Stimulated activated CD4-positive, alpha-beta T cell treated with anti-CD3 and anti-CD28 coated beads, Interleukin-12 subunit alpha, Interleukin-12 subunit beta, amount 100 ng/mL, for 24 hours (primary cell): ENCODE measurements at places on chromosomes 2 and 18.

DNA sequence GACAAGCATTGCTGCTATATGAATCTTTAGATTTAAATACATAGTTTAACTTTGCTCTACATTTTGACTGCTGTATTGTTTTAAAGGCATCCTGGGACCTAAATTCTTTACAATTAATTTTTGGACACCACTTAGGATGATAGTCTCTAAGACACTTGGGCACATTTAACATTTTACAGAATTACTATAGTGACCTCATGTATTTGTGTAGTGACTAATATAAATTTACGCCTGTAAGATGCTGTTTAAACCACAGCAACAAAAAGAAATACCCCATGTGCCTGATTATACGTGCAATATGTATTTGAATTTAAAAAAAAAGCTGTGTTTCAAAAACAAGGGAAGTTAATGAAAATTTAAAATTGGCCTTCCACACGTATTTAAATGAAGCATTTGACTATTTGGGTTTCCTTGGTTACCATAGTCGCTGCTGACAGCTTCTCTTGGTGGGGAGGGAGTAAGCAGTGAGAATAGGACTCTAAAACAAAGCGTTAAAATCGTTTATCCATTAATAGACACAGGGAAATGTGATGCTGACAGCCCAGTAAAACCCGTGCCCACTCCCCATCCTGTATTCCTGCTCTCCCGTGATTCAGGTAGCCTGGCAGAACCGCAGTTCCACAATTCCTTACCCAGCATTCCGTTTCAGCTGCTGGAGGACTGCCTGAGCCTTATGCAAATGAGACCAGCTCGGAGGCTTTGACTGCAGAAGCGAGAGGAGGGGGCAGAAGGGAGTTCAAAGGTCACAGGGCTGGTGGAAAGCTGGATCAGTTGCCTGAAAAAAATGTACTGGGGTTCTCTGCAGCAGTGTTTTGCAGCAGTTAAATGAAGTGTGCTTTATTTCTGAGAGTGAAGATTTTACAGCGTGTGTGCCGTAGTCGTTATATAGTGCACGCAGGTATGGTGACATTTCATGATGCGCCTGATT lies 104.3 kb downstream of the CSRNP3 start:
- DNase-seq: no peak

DNA sequence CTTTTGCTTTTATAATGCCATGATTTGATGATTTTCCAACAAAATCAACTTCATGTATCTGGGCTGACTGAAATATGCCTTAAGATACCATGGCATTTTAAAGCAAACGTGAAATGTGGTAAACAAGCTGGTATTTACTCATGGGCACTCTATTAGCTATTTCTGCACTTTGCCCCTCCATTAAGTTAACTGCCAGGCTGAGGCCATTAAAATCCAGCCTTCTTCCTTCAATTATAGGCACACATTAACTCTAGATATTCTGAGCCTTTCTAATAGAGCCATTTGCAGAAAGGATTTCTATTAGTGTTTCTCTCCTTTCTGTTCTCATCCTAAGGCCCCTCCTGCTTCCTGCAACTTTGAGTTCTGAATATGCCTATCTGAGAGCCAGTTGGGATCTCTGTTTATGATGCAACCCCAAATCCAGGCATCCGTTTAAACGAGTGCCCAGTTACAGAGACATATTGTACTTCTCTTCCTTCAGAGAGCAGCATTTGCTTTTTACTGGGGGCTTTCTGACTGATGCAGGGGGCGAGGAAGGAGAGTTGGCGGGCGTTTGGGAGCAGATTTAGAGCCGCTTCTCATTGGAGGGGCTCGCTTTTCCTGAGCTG lies 1.6 kb upstream of the KCNJ3 start:
- DNase-seq: no peak

DNA sequence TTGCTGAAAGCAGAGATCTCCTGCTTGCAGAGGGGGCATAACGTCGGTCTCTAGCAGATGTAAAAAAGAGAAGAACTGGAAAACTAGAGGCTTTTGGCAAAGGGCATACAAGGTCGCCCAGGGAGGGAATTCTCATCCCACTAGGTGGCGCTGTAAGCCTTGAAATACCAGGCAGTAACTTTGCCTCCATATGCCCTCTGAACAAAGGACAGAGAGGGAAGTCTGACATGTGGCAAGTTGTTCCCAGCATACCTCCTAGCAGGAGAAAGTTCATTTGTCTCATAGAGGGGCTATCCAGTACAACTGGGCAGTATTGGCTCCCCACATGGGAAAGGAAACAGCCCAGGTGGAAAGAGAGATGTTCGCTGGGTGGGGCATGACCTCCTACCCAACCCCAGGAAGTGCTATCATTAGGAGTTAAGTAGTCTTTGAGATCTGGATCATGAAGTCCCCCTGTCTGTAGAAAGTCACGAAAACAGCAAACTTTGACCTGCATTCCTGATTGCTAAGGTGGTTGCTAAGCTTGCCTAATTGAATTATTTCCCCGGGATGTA lies 39.9 kb downstream of the STK17B start:
- DNase-seq: peak; percentile 53

DNA sequence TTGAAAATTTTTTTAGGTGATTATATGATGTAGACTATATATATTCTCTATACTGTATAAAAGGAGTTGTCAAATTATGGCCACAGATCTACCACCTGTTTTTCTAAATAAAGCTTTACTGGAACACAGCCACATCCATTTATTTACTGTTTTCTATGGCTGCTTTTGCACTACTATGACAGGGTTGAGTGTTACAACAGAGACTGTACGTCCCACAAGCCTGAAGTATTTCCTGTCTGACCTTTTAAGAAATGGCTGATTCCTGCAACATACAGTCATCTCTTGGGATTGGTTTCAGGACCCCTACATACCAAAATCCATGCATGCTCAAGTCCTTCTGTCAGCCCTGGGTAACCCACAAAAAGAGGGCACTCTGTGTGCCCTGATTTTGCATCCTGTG lies 508.3 kb downstream of the TSN start:
- no peak for DNase-seq

GRCh38 chr2:98550165-98550564 lies 58.1 kb downstream of the COA5 start:
- no peak for DNase-seq

GRCh38 chr2:188607501-188607900 lies 315.8 kb downstream of the GULP1 start:
- no peak for DNase-seq

- DNase-seq: no peak
These were observed 129.6 kb upstream of the KCTD1 start for GRCh38 chr18:26677957-26678356.

- no peak for DNase-seq
These were observed 65.8 kb downstream of the RBMS1 start for GRCh38 chr2:160427629-160428404.

DNA sequence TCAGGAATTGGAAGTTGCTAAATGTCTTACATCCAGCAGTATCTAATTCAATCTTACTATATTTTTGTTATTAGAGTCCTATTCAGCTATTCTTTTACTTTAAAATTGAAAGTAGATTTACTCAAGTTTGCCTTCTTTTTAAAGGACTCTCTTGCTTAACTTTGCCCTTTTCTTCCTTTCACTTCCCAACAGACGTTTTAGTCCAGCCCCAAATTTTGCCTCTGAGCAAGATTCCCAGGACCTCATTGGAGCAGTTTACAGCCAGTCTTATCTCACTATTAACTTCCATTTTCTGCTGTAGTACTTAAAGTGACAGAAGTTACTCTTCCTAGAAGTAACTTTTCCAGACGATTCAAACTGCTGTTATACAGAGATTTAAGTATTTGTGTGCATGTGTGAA lies 1.7 kb upstream of the PRKD3 start:
- no peak for DNase-seq

- DNase-seq: no peak
These were observed 14.0 kb upstream of the ANKRD62 start for GRCh38 chr18:12079491-12080237.

DNA sequence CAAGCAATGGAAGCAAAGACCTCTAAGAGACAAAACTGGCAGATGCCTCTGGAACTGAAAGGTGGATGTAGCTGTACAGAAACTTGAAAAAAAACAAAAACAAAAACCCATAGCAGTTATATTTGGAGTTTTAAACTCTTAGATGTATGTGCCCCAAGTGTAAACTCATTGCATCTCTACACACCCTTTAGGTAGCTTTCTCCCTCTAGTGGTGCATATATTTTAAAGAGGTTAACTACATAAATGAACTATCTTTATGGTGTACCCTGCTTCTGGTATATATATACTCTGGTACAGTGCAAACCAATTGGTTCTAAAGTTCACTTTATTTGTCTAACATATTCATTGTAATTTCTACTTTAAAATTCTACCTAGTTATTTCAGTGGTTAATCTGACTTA lies 518.2 kb downstream of the NRXN1 start:
- no peak for DNase-seq

DNA sequence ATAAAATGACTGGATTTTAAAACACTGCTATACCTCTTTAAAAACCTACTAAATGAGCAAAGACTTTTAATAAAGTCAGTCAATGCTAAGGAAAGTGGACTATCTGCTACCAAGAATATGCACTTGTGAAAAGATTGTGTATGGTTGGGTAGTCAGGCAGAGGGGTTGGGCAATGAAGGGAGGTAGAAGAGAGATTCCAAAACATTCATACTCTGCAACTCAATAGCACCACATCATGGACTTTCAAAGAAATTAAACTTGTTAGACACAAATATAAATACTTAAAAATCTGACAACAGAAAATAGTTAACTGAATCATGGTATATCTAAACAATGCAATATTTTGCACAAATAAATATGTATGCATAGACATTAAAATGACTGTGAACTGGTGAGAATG lies 139.9 kb upstream of the MAPRE2 start:
- DNase-seq: no peak

- DNase-seq: no peak
These were observed 131.0 kb downstream of the ZAP70 start for GRCh38 chr2:97844311-97844859.

DNA sequence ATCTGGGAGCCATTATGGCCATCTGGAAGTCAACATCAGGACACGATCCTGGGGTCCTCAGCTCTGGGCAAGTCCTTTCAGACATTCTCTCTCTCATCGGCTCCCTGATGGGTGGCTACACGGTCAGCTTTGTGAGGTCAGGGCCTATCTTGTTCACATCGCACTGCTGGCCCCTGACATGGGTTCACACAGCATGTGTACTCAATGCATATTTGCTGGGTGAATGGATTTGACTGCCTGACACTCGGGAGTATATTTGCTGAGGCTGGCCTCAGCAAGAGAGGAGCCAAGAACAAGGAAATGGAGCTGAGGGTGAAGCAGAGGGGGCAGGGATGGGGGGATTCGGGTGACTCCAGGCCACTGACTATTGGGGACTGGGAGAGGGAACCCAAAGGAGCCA lies 50.5 kb downstream of the SLC4A5 start:
- no peak for DNase-seq

GRCh38 chr2:150983314-150983897 lies 278.3 kb downstream of the RBM43 start:
- no peak for DNase-seq

DNA sequence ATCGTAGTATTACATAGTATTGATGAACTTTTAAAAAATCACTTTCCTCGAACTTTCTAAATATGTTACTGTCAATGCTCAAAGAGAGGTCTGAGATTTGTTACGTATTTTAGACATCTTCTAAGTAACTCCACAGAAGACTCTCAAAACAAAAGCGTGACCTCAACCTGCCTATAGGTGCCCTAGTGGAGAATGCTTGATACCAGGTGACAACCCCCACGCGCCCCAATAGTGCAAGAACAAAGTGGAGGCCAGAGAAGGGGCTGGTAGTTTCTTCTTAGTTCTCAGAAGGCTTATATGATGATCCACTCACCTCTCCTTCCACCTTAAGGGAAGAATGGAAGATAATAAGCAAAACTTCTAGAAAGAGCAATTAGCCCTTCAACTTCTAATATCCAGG lies 102.6 kb downstream of the ANKRD44 start:
- DNase-seq: no peak

DNA sequence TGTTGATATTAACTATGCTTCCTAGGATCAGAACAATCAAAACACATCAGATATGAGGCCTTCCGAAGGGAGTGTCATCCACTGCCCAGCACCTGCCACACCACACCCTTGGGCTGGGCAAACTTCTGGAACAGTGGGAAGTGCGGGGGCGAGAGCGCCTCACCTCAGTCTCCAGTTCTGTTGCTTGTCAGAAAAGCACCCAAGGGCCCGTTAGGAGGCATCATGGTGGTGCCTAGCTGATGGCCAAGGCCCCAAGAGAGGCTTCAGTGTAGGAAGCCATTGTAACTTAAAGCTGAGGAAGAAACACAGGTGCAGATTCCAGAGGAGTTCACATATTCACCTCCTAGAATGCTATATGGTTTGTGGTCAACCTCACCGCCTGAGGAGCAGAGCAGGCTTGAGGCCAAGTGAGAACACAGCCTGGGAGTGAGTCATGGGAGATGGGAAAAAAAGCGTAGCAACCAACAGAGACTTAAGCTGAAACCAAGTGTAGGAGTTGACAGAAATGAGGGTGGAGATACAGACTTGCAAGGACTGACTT lies 85.1 kb upstream of the ATL2 start:
- peak; percentile 31 for DNase-seq

GRCh38 chr18:23667114-23667513 lies 4.4 kb upstream of the ANKRD29 start:
- DNase-seq: no peak

- no peak for DNase-seq
These were observed 87.4 kb upstream of the AGAP1 start for GRCh38 chr2:235406430-235406829.

- DNase-seq: no peak
These were observed 1302.7 kb upstream of the PIK3C3 start for GRCh38 chr18:40652321-40652720.

GRCh38 chr2:120482334-120482733 lies 136.4 kb downstream of the INHBB start:
- no peak for DNase-seq

GRCh38 chr18:5543036-5543680 lies 639 bp downstream of the EPB41L3 start:
- no peak for DNase-seq

DNA sequence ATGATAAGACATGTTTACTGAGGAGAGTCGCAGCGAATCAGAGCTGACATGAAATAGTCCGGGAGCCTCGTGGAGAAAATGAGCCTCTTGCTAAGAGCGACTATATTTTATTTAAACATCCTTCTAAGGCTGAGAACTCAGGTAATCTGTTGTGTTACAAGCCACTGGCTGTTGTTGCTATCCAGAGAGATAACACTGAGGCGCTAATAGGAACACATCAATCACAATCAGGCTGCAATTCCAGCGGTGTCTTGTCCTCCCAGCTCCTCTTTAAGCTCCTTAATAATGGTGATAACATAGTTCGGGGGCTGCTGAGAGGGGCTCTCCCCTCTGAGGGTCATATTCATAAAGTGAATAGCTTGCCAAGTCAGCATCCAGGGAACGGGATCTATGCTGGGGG lies 95.1 kb downstream of the INSIG2 start:
- DNase-seq: no peak

DNA sequence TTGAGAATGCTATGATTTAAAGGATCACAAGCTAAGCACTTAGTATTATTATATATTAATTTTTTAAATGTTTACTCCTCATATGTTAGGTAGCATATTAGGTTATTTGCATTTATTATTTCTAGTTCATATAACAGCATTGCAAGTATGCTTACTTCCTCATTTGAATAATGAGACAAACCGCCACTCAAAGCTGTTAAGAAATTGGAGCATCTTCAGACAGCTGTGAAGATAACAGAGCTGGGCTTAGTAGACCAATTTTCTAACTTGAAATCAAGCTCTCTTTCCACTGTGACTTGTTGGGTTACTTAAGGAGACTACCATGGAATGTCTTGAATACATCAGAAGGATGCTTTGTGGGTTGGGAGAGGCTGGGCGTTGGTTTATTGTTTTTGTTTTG lies 139.3 kb downstream of the ASXL3 start:
- DNase-seq: no peak
